ENCODE measurements at places on chromosomes 1 and 21.

- DNase-seq = no peak
Observed at GRCh38 chr1:28535180-28535579, 17.7 kb upstream of the TRNAU1AP start.

DNA sequence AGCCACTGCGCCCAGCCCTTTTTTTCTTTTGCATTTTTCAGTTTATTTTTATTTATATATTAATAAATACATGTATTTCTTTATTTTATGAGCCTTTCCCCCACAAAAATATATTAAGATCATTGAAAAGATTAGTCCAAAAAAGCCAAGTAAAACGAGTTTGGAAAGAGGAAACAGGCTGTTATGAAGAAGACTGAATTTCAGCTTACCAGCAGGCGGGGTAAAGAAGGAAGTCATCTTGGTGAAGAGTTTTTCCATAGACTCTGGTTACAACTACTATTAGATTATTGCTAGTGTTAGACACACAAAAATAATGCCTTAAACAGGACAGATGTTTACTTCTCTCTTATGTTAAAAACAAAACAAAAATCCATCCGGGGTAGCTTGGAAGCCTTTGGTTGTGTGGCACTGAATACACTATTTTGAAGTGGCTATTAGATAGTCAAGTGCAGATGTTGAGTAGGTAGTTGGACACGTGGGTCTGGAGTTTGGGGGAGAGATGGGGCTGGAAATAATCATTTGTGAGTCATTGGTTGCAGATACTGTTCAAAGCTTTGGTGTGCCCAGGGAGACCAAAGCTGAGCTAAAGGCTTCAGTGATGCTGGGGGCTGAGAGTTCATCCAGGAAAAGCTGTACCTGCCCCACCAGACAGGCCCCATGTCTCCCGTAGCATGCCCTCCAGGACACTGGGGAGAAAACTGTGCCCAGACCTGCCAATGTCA is 8.7 kb upstream of the LRRC71 start:
- DNase-seq = no peak

- DNase-seq = no peak
Observed at GRCh38 chr1:165853528-165854075, 26.2 kb downstream of the UCK2 start.

- DNase-seq = no peak
Observed at GRCh38 chr1:156163712-156164111, 10.3 kb downstream of the SEMA4A start.

GRCh38 chr1:161706482-161707347 is at the start of gene FCRLA:
Gene FCRLA, plus strand, starts transcription at chr1:161707229. Its CDS starts 36 bp downstream, at chr1:161707265.
- DNase-seq = no peak

GRCh38 chr1:34753163-34753562 is 1.7 kb upstream of the GJB5 start:
- no peak for DNase-seq

GRCh38 chr1:233819042-233819441 is 85.4 kb upstream of the SLC35F3 start:
- DNase-seq = no peak

DNA sequence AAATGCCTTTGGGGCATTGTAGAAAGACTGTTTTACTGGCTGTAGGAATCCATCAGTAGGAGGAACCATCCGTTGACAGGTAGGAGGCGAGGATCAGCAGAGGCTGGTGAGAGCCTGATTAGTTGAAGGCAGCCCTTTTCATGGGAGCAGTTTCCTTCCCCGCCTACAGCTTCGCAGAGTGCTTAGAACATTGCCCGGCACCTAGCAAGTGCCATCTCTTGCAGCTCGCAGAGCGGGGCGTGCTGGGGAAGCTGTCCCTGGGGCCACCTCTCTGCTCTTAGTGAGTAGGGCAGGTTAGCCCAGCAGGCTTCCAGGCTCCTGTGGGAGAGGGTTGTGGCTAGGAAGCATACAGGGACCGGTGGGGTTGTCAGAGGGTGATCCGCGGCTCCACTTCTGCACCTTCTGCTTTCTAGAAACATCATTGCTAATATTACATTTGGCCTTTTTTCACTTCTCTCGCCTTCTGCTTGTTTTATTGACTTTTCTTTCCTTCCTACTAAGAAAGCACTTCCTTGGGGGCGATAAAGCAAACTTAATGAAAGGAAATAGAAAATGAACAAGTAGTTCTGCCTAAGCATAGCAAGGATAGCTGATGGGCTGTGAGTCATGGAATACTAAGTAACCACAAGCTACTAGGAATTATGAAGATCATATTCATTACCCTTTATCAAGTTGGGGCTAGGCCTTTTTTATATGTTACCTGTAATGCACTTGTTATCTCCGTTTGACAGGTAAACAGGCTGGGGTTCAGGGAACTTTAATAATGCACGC is 176.7 kb downstream of the GALNT2 start:
- no peak for DNase-seq

GRCh38 chr21:34944015-34944755 is 104.9 kb downstream of the RUNX1 start:
- DNase-seq = no peak
